Activated T-helper 1 cell treated with Interleukin-2 at 50 U/mL for 16 hours (primary cell): ENCODE measurements at places on chromosomes 6 and 20.

GRCh38 chr6:27867051-27867944, 44.9 kb downstream of the OR2B2 start:
- DNase-seq: peak; percentile 46

DNA sequence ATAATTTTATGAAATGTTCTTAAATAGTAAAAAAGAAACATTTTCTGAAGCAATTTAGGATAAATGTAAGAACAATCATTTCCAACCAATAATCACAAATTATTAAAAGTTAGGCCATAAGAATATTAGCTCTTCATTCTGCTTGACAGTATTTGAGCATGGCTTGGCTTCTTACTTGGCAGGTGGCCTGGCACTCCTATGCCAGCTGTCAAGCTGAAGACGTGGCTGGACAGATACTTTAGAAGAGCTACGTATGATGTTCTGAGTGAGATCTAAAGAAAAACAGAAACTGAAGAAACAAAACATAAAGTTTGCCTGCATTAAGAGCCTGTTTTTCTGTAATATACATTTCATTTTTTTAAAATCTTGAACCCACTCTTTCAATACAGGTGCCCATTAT, 438.9 kb downstream of the GRIK2 start:
- no peak for DNase-seq

DNA sequence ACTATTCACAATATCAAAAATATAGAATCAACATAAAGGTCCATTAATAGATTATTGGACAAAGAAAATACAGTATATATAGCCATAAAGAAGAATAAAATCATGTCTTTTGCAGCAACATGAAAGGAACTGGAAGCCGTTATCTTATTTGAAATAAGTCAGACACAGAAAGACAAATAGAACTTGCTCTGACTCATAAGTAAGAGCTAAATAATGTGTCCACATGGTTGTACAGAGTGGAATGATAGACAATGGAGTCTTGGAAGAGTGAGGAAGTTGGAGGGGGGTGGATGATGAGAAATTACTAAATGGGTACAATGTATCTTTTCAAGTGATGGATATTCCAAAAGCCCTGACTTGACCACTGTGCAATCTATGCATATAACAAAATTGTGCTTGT, 613.5 kb downstream of the PHF3 start:
- DNase-seq: no peak

DNA sequence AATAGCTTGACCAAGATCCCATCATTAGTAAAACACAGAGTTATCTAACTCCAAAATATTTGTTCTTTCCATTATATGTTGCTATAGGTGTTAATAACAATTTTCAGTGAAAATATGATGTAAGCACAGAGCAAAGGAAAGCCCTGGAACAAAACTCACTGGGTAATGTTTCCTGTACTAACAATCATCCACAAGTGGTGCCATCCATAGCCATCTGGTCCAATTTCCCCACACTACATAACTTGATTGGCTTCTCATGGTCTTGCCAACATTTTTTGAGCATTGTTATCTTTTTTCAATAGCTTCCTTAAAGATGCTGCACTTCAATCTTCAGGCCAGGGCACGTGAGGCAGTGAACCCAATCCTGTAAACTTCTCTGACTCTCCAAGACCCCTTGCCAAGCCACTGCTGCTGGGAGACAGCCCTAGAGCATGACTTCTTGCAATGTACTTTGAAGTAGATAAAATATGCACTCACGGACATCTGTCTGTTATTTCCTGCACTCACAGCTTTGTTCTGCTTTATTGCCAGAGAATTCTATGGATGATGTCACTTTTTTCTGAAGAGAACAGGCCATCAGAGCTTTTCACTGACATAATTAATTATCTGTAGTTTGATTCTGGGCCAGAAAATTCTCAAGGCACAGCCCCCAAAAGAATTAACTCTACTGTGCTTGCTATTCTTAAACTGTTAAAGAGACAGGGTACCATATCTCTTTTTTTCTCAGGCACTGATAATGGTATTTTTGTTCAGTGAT, 97.5 kb upstream of the TMEM30A start:
- DNase-seq: no peak

GRCh38 chr6:140909625-140910024, 1223.1 kb upstream of the GJE1 start:
- no peak for DNase-seq
